ENCODE measurements at places on chromosomes 5 and 9.
A peak's percentile ranks its signal among the peaks of the same experiment; 100 is the strongest.

GRCh38 chr5:148965511-148966265 lies 97.2 kb downstream of the SH3TC2 start:
- no peak for DNase-seq

DNA sequence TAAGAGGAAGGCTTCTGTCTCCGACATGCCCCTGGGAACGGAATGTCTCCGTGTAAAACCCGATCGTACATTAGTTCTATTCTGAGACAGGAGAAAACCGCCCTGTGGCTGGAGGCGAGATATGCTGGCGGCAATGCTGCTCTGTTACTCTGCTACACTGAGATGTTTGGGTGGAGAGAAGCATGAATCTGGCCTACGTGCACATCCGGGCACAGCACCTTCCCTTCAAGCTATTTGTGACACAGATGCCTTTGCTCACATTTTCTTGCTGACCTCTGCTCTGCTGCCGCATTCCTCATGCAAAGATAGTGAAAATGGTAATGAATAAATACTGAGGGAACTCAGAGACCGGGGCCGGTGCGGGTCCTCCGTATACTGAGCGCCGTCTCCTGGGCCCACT lies 2.2 kb upstream of the DPP7 start:
- DNase-seq = no peak

DNA sequence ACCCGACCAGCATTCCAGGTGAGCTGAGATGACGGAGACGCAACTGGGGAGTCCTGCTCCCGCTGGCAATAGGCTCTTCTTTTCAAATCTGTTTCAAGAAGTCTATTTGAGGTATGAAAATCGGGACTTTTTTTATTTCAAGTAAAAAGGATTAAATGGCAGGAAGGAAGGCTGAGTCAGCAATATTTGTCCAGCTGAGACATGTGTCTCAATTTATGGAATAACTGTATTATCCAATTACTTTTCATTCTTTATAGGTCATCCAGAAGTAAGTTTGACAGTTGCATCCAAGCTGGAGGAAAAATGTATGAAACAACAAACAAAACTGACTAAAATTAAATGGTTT lies 221.1 kb downstream of the NR2F1-AS1 start:
- no peak for DNase-seq

DNA sequence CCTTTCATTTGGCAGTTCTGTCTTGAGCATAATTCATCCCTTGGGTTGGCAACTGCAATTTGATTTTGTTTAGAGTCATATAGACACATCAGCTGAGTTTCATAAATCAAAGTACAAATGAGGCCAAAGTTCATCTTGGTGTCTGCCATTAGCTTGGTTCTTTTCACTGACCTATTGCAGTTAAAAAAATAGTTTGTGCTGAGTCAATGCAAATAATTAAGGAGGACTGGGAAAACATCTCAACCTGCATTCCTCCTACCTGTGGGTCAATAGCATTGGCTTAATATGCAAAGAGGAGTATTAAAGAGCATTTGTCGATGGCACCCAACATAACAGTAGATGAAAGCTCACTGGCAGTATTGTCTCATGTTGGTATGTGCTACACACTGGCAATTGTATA lies 1.6 kb downstream of the PKD2L2 start:
- DNase-seq = no peak

DNA sequence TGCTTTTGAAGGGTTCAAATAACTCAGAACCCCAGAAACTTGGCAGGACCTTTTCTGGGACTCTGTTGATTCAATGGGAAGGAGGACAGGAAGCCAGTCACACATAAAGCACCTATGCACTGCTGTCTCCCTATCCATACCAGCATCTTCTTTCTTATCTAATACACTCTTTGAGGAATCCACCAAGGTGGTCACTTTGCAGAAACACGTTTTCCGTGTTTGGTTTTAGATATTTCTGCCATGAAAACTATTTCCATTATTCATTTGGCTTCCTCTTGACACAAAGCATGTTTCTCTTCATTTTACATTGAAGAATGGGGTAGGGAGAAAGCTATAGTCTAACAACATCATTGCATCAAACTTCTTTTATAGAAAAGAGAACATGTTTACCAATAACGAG lies 76.5 kb upstream of the NR3C1 start:
- DNase-seq = no peak

DNA sequence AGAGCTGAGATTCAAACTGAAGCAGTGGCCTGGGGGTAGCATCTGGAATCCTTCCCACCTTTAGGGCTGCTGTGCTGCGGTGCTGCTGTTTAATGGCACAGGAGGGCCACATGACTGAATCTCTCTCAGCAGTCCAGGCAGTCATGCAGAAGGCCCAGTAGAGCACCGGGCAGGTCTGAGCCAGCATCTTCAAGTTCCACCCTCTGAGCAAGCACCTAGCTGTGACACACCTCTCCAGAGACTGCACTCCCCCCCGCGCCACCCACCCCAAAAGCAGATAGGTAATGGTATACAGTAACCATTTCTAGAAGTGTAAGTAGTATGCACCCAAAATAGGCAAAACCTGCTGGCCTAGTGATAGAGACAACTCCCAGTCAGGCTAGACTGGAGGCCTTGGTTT lies 8.2 kb downstream of the IL4 start:
- DNase-seq = no peak

DNA sequence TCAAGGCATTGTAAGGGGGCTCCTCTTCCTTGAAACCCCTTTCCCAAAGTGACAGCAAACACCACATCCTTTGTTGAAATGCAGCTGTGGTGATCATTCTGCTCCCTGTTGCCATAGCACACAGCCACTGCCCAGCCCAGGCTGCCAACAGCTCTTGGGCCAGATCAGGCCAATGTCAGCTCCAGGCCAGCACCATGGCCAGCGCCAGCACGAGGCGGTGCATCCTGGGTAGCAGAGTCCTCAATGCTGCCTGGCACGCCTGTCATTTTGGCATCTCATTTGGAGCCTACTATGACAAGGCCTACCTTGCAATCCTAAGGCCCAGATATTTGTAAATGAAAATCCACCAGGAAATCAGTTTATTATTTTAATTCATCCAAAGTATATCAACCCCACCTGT lies 390.6 kb downstream of the DNAH5 start:
- DNase-seq = peak; percentile 34

GRCh38 chr9:125991886-125992529 lies 244.8 kb downstream of the PBX3 start:
- DNase-seq = no peak

DNA sequence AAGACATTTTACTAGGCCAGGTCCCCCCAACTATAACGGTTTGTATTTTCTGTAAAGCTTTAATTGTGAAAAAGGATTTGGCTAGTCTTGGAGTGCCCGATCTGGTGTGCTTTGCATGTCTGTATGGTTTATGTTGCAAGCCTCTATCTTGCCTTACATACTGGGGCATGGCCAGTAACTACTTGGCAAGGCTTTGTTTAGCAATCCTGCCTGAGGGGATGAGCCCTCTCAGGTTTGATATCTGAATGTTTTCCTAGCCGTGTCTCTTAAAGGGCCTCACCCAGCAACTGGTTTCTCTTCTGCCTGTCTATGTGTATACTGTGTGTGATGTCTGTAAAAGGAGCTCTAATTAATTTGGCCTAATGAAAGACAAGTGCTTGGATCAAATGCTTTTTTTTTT lies 61.3 kb upstream of the SPINK5 start:
- no peak for DNase-seq

- no peak for DNase-seq
Measured at GRCh38 chr5:92429646-92430045, 1046.5 kb upstream of the ARRDC3 start.
